Right lobe of liver (tissue), 6 donors: ENCODE measurements at places on chromosomes 11 and 22. TPM values are rescaled to one million over a fixed set of nuclear protein-coding genes. Genes with fewer than 3 reads are reported as not detected.

- H3K27ac ChIP-seq = no peak overlapping the region
These were observed 6.8 kb downstream of the NAA40 start for GRCh38 chr11:63945477-63946163.

The SCGB1D2 gene
- not detected for total RNA-seq

The MUC5AC gene
- total RNA-seq = not detected

DNA sequence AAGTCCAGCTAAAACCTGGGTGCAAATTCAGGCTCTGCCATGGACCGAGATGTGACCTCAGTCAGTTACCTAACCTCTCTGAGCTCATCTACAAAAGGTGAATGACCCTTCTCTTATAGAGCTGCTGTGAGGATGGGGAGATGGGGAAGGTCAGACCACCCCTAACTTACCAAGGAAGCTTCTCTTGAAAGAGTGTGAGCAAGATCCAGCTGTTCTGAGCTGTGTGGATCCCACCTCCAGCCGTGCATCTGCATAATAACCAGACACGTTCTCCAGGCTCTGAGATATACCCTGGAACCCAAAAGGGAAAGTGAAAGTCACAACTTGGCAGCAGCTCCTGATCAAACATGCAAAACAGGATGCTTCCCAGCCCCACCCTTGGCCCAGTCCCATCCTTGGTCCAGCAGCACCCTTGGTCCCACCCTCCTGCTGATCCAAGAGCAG lies at the start of gene APOL3:
Gene APOL3, minus strand, starts transcription at position 257 of the 444 bp plus-strand sequence. CDS start 11,700 bp downstream, outside the sequence.
- peaks cover 58% of the 10 kb centered on the region for H3K4me1 ChIP-seq
- H3K27ac ChIP-seq = peak within 1 kb of the TSS; percentile 92
- no peaks in the 10 kb centered on the region for H3K36me3 ChIP-seq
- H3K4me3 ChIP-seq = peak within 1 kb of the TSS; percentile 45
- no peaks in the 10 kb centered on the region for H3K27me3 ChIP-seq
- peak; percentile 77 for DNase-seq

The AIP gene
- 20.8 TPM for total RNA-seq

- no peak overlapping the region for H3K27ac ChIP-seq
- H3K4me3 ChIP-seq = no peak overlapping the region
- no peaks in the 10 kb centered on the region for H3K4me1 ChIP-seq
- H3K27me3 ChIP-seq = no peaks in the 10 kb centered on the region
These were observed 2.2 kb upstream of the APOBEC3H start for GRCh38 chr22:39094717-39095389.

DNA sequence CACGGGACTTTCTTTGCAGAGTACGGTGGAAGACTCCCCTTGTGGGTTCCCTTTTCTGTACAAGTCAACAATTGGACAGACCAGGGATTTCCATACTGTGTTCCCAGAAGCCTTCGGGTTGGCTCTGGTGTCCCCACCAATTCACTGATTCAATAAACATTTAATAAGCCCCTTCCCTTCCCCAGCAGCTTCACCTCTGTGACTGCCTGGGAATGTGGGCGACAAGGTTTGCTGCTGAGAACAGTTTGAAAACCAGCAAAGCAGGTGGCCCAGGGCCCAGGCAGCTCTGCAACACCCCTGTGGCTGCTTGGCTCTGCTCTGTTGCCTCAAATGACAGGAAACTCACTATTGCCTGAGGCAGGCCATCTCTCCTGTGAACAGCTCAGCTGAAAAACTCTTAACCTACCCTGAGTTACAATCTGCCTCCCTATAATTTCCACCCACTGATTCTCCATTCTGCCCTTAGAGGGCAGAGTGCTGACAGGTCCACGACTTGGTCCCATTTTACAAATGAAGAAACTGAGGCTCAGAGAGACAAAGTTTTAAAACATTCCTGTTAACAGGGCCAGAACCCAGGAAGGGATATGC lies 10.4 kb downstream of the ADORA2A start:
- H3K4me1 ChIP-seq = no peaks in the 10 kb centered on the region
- H3K36me3 ChIP-seq = peaks cover 31% of the 10 kb centered on the region
- no peak for DNase-seq
